Adrenal gland (tissue), 19 donors: ENCODE measurements at places on chromosomes 1 and 21. TPM values are rescaled to one million over a fixed set of nuclear protein-coding genes. Genes with fewer than 3 reads are reported as not detected.

DNA sequence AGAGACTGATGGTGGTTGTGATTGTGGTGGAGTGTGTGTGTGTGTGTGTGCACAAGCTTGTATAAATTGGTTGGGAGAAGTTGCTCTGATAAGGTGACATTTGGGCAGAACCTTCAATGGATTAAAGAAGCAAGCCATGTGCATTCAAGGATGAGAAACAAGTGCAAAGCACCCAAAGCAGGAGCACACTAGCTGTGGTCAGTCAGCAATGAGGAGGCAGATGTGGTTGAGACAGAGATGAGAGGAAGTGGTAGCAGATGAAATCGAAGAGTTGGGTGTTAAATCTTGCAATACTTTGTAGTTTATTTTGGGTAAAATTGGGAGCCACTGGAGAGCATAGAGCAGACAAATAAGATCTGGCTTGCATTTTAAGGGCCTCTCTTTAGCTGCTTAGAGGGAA, 4.4 kb upstream of the PGBD5 start:
- no peak for DNase-seq
- no peak overlapping the region for H3K4me3 ChIP-seq
- H3K4me1 ChIP-seq, result peaks cover 5% of the 10 kb centered on the region
- no peaks in the 10 kb centered on the region for H3K27me3 ChIP-seq
- H3K36me3 ChIP-seq, result no peaks in the 10 kb centered on the region
- H3K27ac ChIP-seq, result no peak overlapping the region

DNA sequence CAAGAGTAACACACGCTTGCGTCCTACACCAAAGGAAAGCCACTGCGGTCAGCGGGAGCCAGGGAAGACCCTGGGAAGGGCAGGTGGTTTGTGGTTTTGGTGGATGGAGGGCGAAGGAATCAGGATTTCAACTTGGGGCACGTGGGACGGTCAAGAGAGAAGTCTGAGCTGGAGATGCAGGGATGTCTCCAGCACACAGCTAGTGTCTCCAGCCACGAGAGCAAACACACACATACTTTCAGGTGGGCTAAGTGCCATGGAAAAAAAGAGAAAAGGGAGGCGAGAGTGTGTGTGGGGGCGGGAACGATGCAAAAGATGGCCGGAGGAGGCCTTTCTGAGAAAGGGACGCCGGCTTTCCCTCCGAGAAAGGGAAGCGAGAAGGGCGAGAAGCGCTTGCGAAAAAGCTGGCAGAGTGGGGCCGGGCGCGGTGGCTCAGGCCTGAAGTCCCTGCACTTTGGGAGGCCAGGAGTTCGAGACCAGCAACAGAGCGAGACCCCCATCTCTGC, 1.4 kb upstream of the SRRM1 start:
- DNase-seq, result peak; percentile 43
- H3K36me3 ChIP-seq, result peaks cover 9% of the 10 kb centered on the region
- no peaks in the 10 kb centered on the region for H3K27me3 ChIP-seq
- H3K27ac ChIP-seq, result peak overlapping the region; percentile 99

DNA sequence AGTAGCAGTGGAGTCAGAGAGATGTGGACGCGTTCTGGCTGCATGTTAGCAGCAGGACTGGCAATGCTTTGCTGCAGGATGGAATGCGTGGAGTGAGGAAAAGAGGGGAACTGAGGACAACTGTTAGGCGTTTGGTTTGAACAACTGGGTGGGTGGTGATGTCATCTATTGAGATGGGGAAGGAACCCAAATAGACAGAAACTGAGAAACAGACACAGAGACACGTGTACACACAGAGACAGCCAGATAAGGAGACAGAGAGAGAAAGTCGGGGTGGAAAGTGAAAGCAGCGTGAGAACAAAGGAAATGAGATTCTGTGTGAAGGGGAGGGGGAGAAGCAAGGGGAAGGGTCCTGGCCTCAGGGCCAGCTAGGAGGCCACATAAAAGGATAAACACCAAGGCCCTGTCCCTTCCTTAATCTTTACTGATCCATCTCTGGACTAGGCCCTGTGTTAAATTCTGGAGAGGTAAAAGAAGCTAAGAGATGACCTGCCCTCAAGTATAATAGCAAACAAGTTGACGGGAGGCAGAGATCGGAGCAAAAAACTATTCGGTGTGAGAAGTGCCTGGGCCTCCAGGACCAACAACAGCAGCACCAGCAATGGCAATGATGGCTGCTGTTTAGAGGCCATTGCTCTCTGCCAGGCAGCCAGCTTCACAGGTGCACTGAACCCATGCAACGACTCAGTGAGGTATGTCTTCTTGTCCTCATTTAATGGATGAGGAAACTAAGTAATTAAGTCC, 31.6 kb downstream of the VWA5B1 start:
- H3K4me3 ChIP-seq, result no peak overlapping the region
- no peak for DNase-seq
- H3K4me1 ChIP-seq, result no peaks in the 10 kb centered on the region
- H3K27me3 ChIP-seq, result no peaks in the 10 kb centered on the region
- H3K27ac ChIP-seq, result no peak overlapping the region

The OR6K2 gene
- not detected for total RNA-seq

The ITPKB gene
- total RNA-seq, result 12.6 TPM

The NECTIN4 gene
- total RNA-seq, result not detected

- H3K27me3 ChIP-seq, result no peaks in the 10 kb centered on the region
- H3K36me3 ChIP-seq, result no peaks in the 10 kb centered on the region
- no peaks in the 10 kb centered on the region for H3K4me1 ChIP-seq
- DNase-seq, result no peak
- H3K27ac ChIP-seq, result no peak overlapping the region
- H3K4me3 ChIP-seq, result no peak overlapping the region
These were observed 105.2 kb upstream of the PALMD start for GRCh38 chr1:99540744-99541143.

DNA sequence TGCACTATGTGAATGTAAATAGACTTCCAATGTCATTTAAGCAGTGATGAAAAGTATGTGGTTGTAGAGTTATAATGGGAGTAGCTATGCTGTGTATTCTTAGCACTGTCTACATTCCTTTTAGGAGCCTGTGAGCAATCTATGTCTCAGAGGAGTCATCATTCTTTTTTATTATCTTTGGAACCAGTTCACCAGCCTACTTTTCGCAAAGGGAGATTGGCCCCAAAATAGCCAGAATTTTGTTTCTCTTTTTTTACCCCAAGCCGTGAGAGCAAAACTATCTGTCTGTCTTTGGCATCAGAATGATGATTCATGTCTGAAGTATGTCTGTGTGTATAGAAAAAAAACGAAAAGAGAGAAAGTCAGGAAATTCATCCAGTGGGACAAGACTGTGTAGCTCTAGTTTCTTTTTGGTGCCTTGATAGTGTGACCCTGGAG, 44.2 kb downstream of the OSBPL9 start:
- no peaks in the 10 kb centered on the region for H3K27me3 ChIP-seq
- DNase-seq, result no peak
- H3K4me3 ChIP-seq, result no peak overlapping the region
- peaks cover 23% of the 10 kb centered on the region for H3K4me1 ChIP-seq
- H3K27ac ChIP-seq, result no peak overlapping the region
- H3K36me3 ChIP-seq, result no peaks in the 10 kb centered on the region

The KCNQ4 gene
- total RNA-seq, result 0.24 TPM

The NSUN4 gene
- 26.0 TPM for total RNA-seq

DNA sequence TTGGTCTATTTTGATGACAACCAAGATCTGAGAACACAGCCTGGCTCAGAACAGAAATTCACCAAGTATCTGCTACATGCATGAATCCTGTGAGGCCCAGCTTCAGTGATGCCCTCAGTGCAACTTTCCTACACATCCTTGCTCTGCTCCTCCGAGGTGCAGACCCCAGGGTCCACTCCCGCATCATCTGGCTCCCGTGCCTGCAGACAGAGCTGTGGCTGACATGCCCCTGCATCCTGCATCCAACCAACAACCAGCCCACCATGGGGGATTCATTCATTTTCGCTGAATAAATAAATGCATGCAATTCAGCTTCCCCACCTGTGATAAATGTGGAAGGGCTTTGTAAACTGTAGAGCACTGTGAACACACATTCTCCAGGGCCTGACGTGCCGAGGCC, 112.3 kb downstream of the GLIS1 start:
- H3K4me1 ChIP-seq, result peaks cover 7% of the 10 kb centered on the region
- no peaks in the 10 kb centered on the region for H3K27me3 ChIP-seq
- DNase-seq, result no peak
- no peaks in the 10 kb centered on the region for H3K36me3 ChIP-seq
- no peak overlapping the region for H3K27ac ChIP-seq
- H3K4me3 ChIP-seq, result no peak overlapping the region

DNA sequence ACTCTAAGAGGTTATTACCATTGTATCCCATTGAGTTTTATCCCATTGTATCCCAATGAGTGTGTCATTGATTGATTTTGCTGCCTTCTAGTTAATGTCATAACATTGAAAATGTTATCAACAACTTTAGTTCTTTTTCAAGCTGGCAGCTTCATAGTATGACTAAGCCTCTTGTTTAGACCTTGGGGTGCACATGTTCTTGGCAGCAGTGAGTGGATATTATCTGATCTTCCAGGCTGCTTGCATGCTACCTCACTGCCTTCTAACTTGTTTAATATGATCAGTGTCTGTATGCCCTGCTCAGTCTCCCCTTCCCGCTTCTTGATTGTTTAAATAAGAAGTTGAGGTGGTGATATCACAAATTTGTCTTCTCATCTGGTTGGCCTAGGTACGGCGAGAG, 24.6 kb downstream of the NTPCR start:
- H3K4me3 ChIP-seq, result no peak overlapping the region
- peak overlapping the region; percentile 46 for H3K27ac ChIP-seq
- H3K4me1 ChIP-seq, result peaks cover 12% of the 10 kb centered on the region
- H3K36me3 ChIP-seq, result no peaks in the 10 kb centered on the region
- H3K27me3 ChIP-seq, result no peaks in the 10 kb centered on the region

DNA sequence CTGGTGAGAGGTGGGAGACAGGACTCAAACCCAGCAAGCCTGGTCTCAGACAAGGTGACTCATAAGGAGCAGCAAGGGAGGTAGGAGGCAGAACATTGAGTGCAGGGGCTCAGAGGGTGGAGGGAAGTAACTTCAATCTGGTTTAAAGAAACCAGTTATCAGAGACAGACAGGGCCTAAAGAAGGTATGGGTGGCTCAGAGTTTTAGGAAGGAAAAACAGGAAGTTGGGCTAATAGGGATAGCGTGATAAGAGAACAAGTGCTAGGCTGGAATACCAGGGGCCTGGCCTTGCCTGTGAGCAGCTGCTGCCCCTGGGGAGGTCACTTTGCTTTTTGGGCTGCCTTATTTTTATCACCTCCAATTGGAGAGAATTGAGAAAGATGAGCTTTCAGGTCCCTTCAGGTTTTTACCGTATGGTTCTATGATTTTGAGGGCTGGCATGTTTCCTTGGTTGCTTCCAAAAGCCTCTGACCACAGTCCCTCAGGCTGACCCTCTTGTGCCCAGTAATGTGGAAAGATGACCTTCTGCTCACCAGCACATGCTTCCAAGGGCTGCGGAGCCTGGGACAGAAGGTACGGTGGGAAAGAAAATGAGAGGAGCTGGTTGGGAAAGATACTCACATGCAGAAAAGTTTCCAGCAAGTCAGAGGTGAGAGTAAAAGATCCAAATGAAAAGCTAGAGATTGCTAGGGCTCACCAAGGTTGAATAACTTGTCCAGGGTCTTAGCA, 77.0 kb downstream of the DDR2 start:
- no peak for DNase-seq
- H3K36me3 ChIP-seq, result no peaks in the 10 kb centered on the region
- peak overlapping the region; percentile 89 for H3K27ac ChIP-seq
- H3K4me1 ChIP-seq, result peaks cover 56% of the 10 kb centered on the region
- no peaks in the 10 kb centered on the region for H3K27me3 ChIP-seq

DNA sequence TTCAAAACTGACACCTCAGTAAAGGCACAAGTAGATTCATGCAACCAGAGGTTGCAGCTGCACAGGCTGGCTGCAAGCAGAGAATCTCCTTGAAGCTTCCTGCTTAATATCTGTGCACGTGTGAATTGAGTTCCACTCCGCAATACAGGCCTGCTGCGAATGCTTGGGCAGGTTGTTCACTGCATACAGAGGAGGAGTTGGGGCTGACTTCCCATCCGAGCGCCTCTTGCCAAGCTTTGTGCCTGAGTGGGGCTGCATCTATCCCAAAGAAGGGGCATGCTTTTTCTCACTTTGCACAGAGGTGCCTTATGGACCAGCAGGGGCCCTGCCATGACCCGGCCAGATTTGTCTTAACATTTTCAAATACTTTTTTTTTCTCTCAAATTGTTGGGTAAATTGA, 17.9 kb upstream of the PADI1 start:
- no peak overlapping the region for H3K27ac ChIP-seq
- no peaks in the 10 kb centered on the region for H3K36me3 ChIP-seq
- H3K27me3 ChIP-seq, result no peaks in the 10 kb centered on the region
- H3K4me1 ChIP-seq, result no peaks in the 10 kb centered on the region
- peak; percentile 0 for DNase-seq
- no peak overlapping the region for H3K4me3 ChIP-seq

DNA sequence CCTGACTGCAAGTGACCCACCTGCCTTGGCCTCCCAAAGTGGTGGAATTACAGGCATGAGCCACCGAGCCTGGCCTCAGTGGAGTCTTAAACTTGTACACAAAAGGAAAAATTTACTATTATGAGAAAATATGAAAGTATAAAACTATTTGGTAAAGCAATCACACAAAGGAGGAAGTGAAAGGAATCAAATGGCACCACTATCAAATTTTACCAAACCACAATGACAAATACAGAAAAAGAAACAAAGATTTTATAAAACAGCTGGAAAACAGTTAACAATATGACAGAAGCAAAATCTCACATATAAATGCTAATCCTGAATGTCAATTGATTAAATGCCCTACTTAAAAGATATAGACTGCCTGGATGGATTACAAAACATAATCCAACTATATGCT, 42.1 kb upstream of the NEGR1 start:
- H3K27me3 ChIP-seq, result no peaks in the 10 kb centered on the region
- H3K36me3 ChIP-seq, result no peaks in the 10 kb centered on the region
- H3K27ac ChIP-seq, result no peak overlapping the region
- no peaks in the 10 kb centered on the region for H3K4me1 ChIP-seq
- no peak overlapping the region for H3K4me3 ChIP-seq

DNA sequence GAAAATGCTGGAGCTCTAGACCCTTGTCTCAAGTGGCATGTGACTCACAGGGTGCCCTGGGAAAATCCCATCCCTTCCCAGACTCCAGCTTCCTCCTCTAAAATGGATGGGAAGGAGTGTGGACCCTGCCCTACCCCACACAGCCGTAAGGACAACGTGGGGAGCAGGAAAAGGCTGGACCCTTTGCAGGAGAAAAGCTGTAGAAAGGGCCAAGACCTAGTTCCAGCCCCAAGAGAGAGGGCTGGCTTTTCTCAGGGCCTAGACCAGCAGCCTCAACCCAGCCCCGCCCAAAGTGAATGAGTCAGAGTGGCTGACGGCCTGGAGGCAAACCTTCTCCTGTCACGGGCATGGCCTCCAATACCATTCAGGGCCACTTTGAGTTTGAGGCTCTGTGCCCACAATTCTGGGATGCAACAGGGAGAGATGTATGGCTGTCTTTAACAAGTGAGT, 1.1 kb downstream of the LAMB3 start:
- no peaks in the 10 kb centered on the region for H3K27me3 ChIP-seq
- H3K27ac ChIP-seq, result peak overlapping the region; percentile 80
- no peak overlapping the region for H3K4me3 ChIP-seq
- peak; percentile 94 for DNase-seq

- no peaks in the 10 kb centered on the region for H3K27me3 ChIP-seq
- H3K27ac ChIP-seq, result peak within 1 kb of the TSS; percentile 48
- H3K36me3 ChIP-seq, result no peaks in the 10 kb centered on the region
- DNase-seq, result no peak
- H3K4me3 ChIP-seq, result no peak within 1 kb of the TSS
These were observed at the start of gene PTPRC for GRCh38 chr1:198638894-198639635. PTPRC (plus strand) TSS chr1:198639040; CDS start chr1:198639269, 229 bp downstream.
